Activated CD4-positive, alpha-beta T cell treated with anti-CD3 and anti-CD28 coated beads, Interleukin-2, amount 10 ng/mL, durations not matched to agents 7 days and 5 days (primary cell): ENCODE measurements at places on chromosomes 16 and 17. TPM values are rescaled to one million over a fixed set of nuclear protein-coding genes. Genes with fewer than 3 reads are reported as not detected.
A peak's percentile ranks its signal among the peaks of the same experiment; 100 is the strongest.

GRCh38 chr16:20401066-20401465 lies 3.5 kb downstream of the PDILT start:
- H3K27me3 ChIP-seq, result no peaks in the 10 kb centered on the region
- H3K4me1 ChIP-seq, result no peaks in the 10 kb centered on the region
- no peaks in the 10 kb centered on the region for H3K36me3 ChIP-seq
- H3K4me3 ChIP-seq, result no peak overlapping the region
- no peak for DNase-seq

GRCh38 chr17:80397686-80398085 lies 17.3 kb upstream of the ENDOV start:
- H3K4me1 ChIP-seq, result peaks cover 11% of the 10 kb centered on the region
- no peak overlapping the region for H3K27ac ChIP-seq
- H3K27me3 ChIP-seq, result no peaks in the 10 kb centered on the region
- no peak overlapping the region for H3K4me3 ChIP-seq

The FOXN1 gene
- total RNA-seq, result not detected

- peaks cover 9% of the 10 kb centered on the region for H3K27me3 ChIP-seq
- H3K4me3 ChIP-seq, result no peak overlapping the region
- H3K27ac ChIP-seq, result peak overlapping the region; percentile 96
- no peak for DNase-seq
Observed at GRCh38 chr16:82657239-82657638, 30.5 kb downstream of the CDH13 start.

- peaks cover 15% of the 10 kb centered on the region for H3K36me3 ChIP-seq
- peaks cover 39% of the 10 kb centered on the region for H3K4me1 ChIP-seq
- H3K27ac ChIP-seq, result no peak overlapping the region
- no peak for DNase-seq
- H3K4me3 ChIP-seq, result no peak overlapping the region
Observed at GRCh38 chr17:1713160-1713877, 3.1 kb upstream of the TLCD2 start.

DNA sequence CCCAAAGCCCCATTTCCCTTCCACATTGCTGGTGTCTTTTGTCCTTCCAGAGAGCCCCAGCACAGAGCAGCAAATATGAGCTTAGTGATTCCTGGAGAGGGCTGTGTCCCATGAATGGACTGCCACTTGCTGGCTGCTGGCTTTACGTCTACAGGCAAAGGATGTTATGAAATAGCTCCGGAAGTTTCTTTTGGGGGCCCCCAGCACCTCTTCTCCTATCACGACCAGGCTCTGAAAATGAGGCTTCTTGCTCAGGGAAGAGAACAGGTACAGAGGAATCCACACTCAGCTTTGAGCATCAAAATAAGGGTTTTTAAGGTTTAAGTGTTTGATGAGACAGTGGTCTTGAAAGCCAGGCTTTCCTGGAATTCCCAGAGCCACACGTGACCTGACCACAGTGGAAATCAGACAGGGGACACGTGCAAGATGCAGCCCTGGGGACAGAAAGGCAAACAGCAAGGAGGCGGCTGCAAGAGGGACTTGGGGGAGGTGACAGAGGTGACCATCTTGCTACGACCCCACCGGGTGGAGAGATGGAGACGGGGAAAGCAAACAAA lies 58.1 kb downstream of the ZDHHC7 start:
- H3K4me1 ChIP-seq, result peaks cover 4% of the 10 kb centered on the region
- no peak for DNase-seq
- no peak overlapping the region for H3K4me3 ChIP-seq
- H3K27me3 ChIP-seq, result no peaks in the 10 kb centered on the region
- H3K27ac ChIP-seq, result no peak overlapping the region
- no peaks in the 10 kb centered on the region for H3K36me3 ChIP-seq

DNA sequence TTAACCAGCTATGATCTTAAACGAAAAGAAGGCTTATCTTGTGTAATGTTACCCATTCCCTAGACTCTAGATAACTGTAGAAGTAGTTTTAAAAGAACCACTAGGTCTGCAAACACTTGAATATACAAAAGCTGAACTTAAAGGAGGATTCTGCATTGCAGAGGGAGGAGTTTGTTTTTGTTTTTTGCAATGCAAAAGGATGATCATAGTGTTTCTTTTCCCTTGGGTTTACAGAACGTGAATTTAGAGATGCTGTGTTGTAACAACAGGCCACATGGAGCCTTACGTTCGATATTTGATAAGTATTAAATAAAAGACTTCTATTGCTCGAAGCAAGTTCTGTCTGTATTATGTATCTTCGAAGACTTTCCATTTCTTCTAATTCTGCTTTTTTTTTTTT lies 77.6 kb downstream of the CHD9 start:
- peak overlapping the region; percentile 88 for H3K4me3 ChIP-seq
- no peaks in the 10 kb centered on the region for H3K36me3 ChIP-seq
- no peaks in the 10 kb centered on the region for H3K27me3 ChIP-seq
- H3K27ac ChIP-seq, result peak overlapping the region; percentile 55
- DNase-seq, result no peak

The SAP30BP gene
- 97.5 TPM for total RNA-seq

DNA sequence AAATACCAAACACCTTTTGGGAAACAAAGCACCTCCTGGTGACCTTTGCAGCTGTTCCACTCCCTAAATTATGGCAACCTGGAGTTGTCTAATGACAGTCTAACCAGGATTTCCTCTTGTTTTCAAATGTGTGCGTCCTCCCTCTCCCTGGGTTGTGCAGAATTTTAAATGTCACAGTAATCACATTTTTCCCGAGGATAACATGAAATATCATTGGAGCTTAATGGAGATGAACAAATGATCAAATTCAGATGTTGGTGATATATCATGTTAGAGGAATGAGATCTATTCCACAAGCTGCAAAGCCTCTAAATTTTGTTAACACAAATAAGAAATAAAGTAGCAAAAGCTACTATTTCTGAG lies 86.9 kb upstream of the HLF start:
- no peak overlapping the region for H3K27ac ChIP-seq
- no peaks in the 10 kb centered on the region for H3K27me3 ChIP-seq
- peaks cover 2% of the 10 kb centered on the region for H3K36me3 ChIP-seq

GRCh38 chr17:64244165-64244564 lies 18.9 kb downstream of the TEX2 start:
- no peaks in the 10 kb centered on the region for H3K27me3 ChIP-seq
- no peak overlapping the region for H3K4me3 ChIP-seq
- DNase-seq, result no peak
- H3K27ac ChIP-seq, result no peak overlapping the region
- no peaks in the 10 kb centered on the region for H3K36me3 ChIP-seq

DNA sequence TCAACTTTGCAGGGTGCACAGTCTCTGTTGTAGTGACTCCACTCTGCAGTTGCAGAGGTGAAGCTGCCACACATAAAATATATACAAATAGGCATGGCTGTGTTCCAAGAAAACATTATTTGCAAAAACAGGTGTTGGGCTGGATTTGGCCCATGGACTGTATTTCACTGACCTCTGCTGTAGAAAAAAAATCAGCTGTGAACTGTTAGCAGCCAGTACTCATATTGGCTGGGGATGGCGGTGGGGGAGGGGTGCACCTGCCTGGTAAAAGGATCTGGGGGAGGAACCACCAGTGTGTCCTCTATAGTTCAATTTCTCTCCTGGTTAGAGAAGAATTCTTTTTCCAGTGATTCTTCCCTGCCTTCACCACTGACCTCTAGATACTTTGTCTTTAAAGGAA lies 50.0 kb downstream of the SHISA9 start:
- no peak overlapping the region for H3K4me3 ChIP-seq
- no peak overlapping the region for H3K27ac ChIP-seq
- H3K36me3 ChIP-seq, result no peaks in the 10 kb centered on the region
- no peaks in the 10 kb centered on the region for H3K4me1 ChIP-seq
- DNase-seq, result no peak
- no peaks in the 10 kb centered on the region for H3K27me3 ChIP-seq

- DNase-seq, result no peak
- H3K4me1 ChIP-seq, result peaks cover 7% of the 10 kb centered on the region
- H3K27ac ChIP-seq, result no peak overlapping the region
- no peak overlapping the region for H3K4me3 ChIP-seq
- H3K27me3 ChIP-seq, result no peaks in the 10 kb centered on the region
- H3K36me3 ChIP-seq, result no peaks in the 10 kb centered on the region
Observed at GRCh38 chr16:69499541-69500230, 66.1 kb upstream of the NFAT5 start.

The SPNS2 gene
- total RNA-seq, result 0.29 TPM

GRCh38 chr16:53071748-53072301 lies 17.0 kb downstream of the CHD9 start:
- no peaks in the 10 kb centered on the region for H3K27me3 ChIP-seq
- H3K4me1 ChIP-seq, result peaks cover 27% of the 10 kb centered on the region
- peaks cover 16% of the 10 kb centered on the region for H3K36me3 ChIP-seq
- no peak overlapping the region for H3K4me3 ChIP-seq
- DNase-seq, result no peak

GRCh38 chr16:22240023-22240710 lies 34.1 kb downstream of the EEF2K start:
- H3K36me3 ChIP-seq, result peaks cover 17% of the 10 kb centered on the region
- peak overlapping the region; percentile 96 for H3K27ac ChIP-seq
- H3K4me3 ChIP-seq, result no peak overlapping the region

- H3K27ac ChIP-seq, result no peak overlapping the region
- no peaks in the 10 kb centered on the region for H3K4me1 ChIP-seq
- H3K27me3 ChIP-seq, result no peaks in the 10 kb centered on the region
- no peak for DNase-seq
- H3K36me3 ChIP-seq, result no peaks in the 10 kb centered on the region
Observed at GRCh38 chr16:47848421-47849109, 307.2 kb downstream of the ABCC12 start.

The BCAR1 gene
- not detected for total RNA-seq

DNA sequence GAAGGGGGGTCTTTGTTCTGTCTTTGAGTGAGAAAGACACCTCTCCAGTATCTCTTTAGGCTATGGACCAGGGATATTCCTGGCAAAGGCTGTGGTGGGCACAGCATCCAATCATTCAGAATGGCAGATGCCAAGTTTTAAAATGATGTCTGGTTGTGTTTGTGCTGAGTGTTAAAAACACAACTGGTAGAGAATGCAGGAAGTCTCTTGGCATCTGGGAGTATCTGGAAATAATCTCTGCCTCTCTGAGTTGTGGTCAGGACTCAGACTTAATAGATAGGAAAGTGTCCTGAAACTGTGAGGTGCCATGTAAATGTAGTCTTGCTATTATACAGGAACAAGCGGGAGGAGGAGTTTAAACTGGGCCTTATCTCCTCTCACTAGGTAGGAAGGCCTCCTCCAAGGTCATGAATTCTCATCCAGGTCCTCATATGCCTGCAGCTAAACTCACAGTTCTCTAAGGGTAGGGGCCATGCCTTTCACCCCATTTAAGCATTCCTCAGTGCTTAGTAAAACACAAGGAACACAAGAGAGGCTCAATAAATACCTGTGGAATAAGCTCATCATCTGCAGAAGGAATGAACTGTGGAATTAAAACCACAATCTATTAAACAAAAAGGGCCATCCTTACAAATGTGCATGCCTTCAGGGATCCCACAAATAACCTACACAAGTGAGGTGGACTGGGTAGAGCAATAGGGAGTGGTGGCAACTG lies 317.6 kb downstream of the CBLN1 start:
- no peak overlapping the region for H3K4me3 ChIP-seq
- H3K27ac ChIP-seq, result no peak overlapping the region
- DNase-seq, result no peak
- no peaks in the 10 kb centered on the region for H3K27me3 ChIP-seq
- H3K36me3 ChIP-seq, result no peaks in the 10 kb centered on the region

The CXCL16 gene
- 1.6 TPM for total RNA-seq

DNA sequence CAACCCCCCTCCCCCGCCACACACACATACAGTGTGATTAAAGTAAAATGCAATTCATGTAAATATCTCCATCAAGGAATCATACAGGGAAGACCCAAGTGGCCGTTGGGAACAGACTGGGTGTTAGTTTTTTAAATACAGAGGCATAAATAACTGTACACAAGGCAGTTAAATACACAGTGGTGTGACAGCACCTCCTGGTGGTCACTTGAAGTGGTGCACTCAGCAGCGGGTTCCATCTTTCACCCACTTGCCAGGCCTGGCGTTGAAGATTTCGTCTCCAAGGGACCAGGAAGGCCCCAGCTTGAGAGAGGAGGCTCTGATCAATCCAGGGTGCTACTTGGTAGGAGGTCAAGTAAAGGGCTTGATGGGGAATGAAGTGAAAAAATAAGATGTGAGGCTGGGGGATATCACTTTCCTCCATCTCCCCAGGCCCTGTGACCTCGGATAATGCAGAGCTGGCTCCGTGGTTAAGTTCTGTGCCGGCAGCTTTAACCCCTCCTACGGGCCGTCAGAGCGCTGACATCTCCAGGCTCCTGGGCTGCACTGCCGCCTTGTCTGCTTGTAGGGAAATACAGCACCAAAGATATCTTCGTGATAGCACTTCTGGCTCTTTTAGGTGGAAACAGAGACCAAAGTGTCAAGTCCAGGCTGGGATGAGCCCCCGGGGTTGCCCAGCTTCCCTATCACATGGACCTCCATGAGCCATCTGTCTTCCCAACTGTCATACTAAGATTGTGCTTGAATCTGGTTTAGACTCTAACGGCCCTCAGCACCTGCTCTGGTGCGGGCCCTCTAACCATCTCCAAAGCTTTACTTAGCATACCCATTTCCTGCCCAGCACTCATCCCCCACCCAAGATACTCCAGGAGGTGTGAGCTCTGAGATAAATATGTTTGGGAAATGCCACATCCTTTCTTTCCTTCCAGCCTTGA lies 20.7 kb downstream of the LGALS9 start:
- H3K27ac ChIP-seq, result no peak overlapping the region
- peaks cover 13% of the 10 kb centered on the region for H3K4me1 ChIP-seq
- H3K4me3 ChIP-seq, result no peak overlapping the region
- DNase-seq, result peak; percentile 79
- H3K27me3 ChIP-seq, result no peaks in the 10 kb centered on the region

The ADCY9 gene
- 10.4 TPM for total RNA-seq

The KCNAB3 gene
- total RNA-seq, result 12.4 TPM

The KRTAP4-5 gene
- total RNA-seq, result not detected

DNA sequence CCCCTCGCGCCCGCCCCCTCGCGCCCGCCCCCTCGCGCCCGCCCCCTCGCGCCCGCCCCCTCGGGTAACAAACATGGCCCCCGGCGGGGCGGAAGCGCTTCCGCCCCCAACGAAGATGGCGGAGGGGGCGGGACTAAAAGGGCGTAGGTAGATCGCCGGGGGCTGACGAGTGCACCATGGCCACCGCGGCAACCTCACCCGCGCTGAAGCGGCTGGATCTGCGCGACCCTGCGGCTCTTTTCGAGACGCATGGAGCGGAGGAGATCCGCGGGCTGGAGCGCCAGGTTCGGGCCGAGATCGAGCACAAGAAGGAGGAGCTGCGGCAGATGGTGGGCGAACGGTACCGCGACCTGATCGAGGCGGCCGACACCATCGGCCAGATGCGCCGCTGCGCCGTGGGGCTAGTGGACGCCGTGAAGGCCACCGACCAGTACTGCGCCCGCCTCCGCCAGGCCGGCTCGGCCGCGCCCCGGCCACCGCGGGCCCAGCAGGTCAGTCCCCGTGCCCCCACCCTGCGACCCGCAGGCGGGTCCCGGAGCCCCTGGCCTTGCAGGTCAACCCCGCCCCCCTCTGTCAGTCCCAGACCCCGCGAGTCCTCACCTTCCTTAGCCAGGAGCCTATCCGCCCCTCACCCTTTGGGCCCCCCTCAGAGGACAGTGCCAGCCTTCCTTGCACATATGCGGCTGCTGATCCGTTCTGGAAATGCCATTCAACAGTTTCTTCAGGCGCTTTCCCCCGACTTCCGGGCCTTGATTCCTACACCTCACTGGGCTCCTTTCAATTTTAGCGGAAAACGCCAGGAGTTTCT lies at the start of gene COG1:
Gene COG1 (plus strand): TSS at position 162 of the 808 bp plus-strand sequence. CDS start 15 bp downstream, at position 177.
- no peaks in the 10 kb centered on the region for H3K27me3 ChIP-seq
- DNase-seq, result peak; percentile 90
- peak within 1 kb of the TSS; percentile 99 for H3K27ac ChIP-seq
- H3K4me1 ChIP-seq, result peaks cover 31% of the 10 kb centered on the region
- peaks cover 24% of the 10 kb centered on the region for H3K36me3 ChIP-seq
